Stimulated activated CD4-positive, alpha-beta T cell treated with anti-CD3 and anti-CD28 coated beads, Interleukin-15, amount 100 ng/mL, for 1 hour (primary cell): ENCODE measurements at places on chromosomes 3 and 15.

DNA sequence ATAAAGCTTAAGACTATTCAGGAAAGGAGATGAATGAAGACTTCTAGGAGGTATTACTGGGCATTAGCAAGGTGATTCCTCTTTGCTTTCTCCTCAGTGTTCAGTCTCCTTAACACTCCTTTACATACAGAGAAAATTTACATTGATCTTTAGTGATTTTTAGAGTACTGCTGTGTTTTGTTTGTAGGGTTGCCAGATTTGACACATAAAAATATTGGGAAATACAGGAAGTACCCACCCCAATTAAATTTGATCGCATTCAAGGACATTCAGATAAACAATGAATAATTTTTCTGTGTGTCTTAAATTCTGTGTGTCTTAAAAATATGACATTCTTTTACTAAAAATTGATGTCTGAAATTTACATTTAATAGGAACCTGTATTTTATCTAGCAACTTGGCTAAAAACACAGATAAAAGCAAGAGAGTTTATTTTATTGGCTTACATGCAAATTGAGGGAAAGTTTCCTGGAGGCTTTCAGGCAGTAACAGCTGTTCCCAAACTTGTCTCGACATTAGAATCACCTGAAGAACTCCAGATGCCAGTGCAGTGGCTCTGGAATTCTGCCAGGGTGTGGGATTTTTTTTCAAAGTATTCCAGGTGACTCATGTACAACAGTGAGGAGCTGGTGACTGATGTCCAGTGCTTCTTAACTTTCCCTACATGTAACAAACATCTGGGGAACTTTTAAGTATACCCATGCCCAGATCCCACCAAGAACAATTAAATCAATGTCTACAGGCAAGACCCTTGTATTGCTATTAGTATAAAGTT is 23.4 kb upstream of the PLOD2 start:
- DNase-seq, result no peak

GRCh38 chr3:14548321-14548729 is 8.2 kb upstream of the GRIP2 start:
- DNase-seq, result no peak

DNA sequence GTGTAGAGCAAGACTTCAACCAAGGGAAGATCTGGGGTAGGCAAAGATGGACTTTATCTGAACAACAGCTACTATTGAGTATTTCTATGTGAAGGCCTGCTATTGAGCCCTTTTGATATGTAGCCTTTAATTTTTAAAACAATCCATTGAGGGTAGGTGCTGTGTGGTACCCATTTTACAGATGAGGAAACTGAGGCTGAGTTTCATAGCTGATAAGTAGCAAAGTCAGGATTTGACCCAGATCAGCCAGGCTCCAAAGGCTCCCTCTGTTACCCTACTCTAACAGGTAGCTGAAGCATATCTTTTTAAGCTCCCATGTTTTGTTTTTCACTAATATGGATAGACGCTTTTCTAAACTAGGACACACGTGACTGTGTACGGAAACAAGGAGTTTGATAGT is 2.4 kb upstream of the FGD5 start:
- no peak for DNase-seq

GRCh38 chr15:48940508-48940907 is 23.2 kb downstream of the SHC4 start:
- DNase-seq, result no peak

GRCh38 chr15:85624291-85624801 is 170.4 kb downstream of the KLHL25 start:
- no peak for DNase-seq

GRCh38 chr3:159635047-159635641 is 353.5 kb upstream of the IL12A start:
- no peak for DNase-seq

- DNase-seq, result no peak
Measured at GRCh38 chr3:35707904-35708303, 68.6 kb downstream of the ARPP21 start.

DNA sequence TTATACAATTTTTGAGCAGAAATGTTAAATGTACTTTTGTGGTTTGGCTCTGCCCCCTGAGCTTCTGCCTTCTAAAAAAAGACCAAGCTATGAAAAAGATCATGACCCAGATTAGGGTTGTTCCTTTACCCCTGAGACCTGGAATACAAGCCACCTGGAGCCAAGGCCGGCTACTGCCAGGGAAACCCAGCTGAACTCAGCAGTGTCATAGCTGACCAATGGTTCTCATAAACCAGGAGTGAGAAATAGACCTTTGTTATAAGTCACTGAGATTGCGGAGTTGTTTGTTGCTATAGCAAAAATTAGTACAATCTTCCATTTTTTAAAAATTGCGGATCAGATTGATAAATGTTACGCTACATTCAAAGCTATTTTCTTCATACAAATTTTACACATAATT is 1261.7 kb downstream of the ROBO1 start:
- no peak for DNase-seq

DNA sequence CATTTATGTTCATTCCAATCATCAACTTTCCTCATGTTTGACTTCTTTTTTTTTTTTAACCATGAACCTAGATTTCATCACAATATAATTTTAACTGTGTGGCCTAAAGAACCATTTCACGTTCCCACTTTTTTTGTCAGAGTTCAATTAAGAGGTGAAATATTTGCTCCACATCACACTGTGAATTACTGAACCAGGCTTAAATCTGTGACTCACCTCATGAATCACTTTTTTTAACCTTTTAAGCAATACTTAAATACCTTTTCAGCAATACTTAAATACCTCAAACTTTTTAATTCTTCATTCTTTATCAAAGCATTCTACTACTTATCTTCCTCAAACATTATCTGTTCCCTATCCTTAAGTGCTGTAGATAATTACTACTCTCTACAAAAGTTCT is 137.6 kb downstream of the SI start:
- no peak for DNase-seq

DNA sequence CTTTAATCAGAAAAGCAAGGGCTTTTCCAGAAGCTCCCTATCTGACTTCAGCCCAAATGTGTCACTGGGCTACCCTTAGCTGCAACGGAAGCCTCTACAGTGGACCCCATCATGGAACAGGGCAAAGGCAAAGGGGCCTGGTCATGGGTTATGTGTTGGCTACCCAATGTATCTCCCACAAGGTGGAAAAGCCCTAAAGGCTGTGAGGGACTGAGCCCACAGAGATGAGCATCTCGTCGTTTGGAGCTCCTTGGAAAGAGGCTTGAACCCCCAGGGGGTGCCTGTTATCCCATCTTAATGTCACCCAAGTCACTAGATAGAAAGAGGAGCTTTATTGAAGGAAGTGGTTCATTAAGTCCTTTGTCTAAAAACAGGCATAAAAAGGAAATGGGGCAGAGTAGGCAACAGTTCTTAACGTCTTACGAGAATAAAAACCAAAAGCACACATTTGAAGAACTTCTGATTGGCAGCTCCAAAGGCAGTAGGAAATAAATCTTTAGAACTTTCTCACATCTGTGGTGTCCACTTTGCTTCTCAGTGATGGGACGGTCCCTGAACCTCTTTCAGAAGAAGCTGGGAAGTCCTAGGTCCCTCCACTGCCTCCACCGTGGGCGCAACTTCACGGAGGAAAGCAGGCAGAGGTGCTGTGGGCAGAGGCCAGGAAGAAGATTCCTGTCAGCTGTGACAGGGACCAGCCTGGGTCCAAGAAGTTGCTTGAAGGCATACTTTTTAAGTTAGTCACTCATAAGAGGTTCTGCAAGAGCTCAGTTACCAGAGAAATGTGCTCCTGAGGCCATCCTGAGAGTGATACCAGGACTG is 93.7 kb downstream of the MYLK start:
- DNase-seq, result no peak

DNA sequence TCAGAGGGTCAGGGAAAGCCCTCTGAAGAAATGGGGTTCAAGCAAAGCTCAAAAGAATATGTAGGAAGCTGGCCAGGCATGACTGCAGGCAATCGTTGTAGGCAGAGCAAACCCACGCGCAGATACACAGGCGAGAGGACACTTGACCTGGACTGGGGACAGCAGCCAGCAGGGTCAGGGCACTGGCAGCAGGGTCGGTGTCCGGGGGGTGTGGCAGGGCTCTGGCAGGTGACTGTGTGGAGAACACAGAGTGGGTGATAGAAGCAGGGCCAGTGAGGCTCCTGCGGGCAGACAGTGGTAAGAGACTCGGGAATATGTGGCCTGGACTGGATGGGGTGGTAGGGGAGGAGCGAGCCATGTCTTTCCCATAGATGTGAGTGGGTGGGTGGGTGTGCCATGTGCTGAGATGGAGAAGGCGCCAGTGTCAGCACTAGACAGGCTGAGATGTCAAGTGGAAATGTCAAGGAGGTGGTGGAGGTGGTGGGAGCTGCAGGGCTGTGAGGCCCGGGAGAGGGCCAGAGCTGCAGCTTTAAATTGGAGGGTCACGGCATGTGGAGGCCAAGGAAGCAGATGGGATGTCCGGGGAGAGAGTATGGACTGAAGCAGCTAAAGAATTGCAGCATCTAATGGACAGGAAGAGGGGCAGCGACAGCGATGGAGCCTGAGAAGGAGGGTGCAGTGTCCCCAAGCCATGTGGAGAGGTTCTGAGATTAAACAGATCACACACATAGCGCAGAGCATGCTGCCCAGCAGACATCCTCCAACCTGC is 13.4 kb downstream of the TMEM43 start:
- no peak for DNase-seq

- DNase-seq, result no peak
Measured at GRCh38 chr3:159761848-159762635, 226.6 kb upstream of the IL12A start.

DNA sequence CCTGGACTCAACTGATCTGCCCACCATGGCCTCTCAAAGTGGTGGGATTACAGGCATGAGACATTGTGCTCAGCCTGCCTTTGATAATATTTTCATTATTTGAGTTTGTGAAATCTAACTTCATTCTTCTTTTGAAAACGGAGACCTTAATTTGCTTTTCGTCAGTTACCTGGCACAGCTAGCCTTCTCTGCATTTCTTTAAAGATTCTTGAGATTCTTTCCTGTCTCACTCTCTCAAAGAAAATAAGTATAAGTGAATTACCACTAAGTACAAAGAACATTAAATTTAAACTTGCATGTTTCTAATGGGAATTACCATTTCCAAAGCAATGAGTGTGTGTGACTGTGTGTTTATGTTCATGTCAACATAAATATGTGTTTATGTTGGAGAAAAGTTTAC is 187.9 kb downstream of the NFKBIZ start:
- DNase-seq, result no peak

GRCh38 chr3:40057077-40057476 is 247.7 kb downstream of the MYRIP start:
- no peak for DNase-seq

DNA sequence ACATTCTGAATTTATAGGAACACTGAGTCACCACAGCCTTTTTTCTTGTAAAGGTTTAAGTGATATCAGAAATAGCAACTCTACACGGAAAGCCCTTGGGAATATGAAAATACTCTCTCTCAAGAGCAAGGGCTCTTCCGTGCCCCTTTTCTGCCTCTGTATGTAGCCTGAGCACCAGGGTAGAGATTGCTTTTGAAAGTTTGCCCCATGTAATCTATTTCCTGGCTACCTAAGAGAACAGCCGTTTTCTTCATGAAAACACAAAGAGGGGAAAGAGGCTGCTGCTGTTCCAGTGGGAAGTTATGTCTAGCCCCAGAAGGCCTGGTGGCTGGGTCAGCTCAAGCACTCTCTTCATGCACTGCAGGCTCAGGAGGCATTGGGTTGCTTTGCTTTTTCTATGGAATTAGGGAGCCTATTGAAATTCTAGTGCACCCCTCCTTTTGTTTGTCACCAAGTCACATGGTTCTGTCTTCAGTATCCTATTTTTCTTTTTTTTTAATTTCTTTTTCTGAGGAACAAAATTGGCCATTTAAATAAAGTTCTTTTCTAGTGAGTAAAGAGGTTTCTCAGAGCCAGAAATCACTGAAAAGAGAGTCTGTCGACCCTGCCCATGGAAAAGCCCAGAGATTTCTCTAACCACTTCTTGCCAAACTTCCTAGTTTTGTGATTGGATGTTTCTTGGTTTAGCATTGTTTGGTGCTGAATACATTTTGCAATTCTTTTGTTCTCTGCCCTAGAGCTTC is 39.5 kb downstream of the TIGIT start:
- no peak for DNase-seq

- DNase-seq, result no peak
Measured at GRCh38 chr3:101020351-101021015, 27.3 kb upstream of the ABI3BP start.

- DNase-seq, result no peak
Measured at GRCh38 chr3:33071181-33071580, 25.8 kb downstream of the GLB1 start.

GRCh38 chr15:57198654-57199291 is 177.5 kb upstream of the CGNL1 start:
- no peak for DNase-seq

DNA sequence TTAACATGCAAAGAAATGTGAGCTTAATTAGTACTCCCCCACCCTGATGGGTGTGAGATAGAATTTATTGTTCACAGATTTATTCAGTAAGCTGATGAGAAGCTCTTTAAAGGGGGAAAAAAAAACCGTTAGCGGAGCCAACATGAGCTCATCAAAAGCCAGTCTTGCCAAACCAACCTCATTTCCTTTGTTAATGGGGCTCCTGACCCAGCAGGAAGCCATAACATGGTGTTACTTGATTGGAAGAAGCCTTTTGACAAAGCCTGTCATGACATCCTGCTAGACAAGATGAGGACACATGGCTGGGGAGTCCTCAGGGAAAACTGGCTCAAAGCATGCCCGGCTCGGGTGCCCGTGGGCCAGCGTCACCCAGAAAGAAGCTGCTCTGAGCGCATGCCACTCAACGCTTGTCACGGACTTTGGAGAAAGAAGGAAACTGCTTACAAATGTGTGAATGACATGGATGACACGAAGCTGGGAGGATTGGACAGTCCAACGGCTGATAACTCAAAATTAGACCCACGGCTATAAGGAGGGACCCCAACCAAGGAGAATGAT is 64.6 kb downstream of the SLCO2A1 start:
- no peak for DNase-seq

DNA sequence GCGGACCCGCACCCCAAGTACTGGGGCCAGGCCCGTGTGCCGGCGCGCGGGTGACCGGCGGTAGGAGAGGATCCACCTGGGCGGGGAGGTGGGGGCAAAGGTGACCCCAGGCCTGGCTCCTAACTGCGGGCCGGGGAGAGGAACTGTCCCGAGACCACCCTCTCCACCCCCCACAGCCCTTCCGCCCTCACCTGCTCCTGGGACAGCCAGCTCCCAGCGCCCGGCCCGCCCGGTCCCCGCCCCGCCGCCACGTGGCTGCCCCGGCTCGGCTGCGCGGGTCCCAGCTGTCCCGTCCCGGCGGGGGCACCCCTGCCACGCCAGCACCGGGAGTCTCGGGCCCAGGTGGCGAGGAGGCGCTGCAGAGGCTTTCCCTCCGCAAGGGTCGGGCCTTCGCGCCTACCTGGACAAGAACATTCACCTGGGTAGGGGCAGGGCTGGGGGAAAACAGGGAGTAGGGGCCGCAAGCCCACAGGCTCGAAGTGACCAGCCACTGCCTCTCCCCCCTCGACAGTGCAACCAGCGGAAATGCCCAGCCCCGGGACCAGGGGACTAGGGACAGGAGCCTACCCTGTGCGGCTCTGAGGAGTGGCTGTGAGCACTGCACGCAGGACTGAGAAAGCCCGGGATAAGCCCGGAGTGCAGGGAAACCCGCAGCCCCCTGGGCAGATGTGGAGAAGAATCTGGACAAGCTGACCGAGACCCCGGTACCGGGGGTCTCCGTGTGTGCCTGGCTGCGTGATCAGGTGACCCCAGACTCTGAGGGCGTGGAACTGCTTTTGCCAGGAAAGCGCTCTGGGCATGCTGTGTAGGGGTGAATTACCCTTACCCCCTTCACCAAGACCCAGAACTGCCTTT is at the start of gene SLC12A8:
SLC12A8 (minus strand) TSS at position 240 of the 855 bp plus-strand sequence. CDS start 1,399 bp downstream, outside the sequence.
- no peak for DNase-seq
